ENCODE measurements at places on chromosomes 3 and 15. TPM values are rescaled to one million over a fixed set of nuclear protein-coding genes. Genes with fewer than 3 reads are reported as not detected.

DNA sequence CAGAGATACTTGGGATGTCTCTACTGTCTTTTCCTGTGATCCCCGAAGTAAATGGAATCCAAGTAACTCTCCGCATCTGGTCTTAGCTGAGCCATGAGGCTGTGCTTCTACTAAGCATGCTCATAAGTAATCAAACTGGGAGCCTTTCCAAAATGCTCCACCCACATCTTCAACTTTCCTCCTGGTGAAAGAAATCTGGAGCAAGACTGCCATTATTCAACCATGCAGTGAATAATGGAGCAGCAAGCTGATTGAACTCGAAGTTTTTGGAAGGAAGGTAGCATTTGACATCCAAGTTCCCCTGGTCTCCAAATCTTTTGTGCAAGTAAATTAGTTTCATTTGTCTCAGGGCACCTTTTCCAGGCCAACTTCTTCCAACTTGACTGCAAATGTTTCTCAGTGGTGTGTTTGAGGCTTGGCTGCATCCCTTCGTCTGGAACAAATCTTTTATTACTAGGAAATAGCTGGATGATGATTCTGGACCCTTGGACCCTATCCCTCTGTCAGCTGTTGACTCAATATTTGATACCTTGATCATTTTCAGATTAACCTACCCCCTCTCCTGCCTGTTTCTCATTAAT lies 19.4 kb downstream of the GXYLT2 start:
- H3K36me3 ChIP-seq: no peaks in the 10 kb centered on the region
- H3K4me1 ChIP-seq: no peaks in the 10 kb centered on the region
- H3K4me3 ChIP-seq: no peak overlapping the region
- DNase-seq: no peak

DNA sequence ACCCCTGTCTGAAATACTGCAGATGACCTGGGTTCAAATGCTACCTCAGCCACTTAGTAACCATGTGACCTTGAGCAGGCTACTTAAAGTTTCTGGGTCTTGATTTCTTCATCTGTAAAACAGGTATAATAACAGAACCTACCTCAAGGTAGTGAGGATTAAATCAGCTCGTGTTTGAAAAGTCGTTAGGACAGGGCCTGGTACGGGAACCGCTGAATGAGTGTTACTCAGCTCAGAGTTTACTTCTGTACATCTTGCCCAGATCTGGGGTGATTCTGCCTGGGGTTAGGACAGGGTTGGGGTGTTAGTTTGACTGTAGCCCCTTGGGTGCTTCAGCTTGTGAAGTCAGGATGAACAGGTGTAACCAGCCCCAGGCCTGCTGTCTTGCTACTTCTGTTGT lies 1.8 kb downstream of the SEMA4B start:
- no peak overlapping the region for H3K27ac ChIP-seq
- no peaks in the 10 kb centered on the region for H3K27me3 ChIP-seq
- peaks cover 45% of the 10 kb centered on the region for H3K4me1 ChIP-seq
- no peak overlapping the region for H3K4me3 ChIP-seq

GRCh38 chr3:31284776-31285175 lies 247.9 kb upstream of the STT3B start:
- H3K4me1 ChIP-seq: peaks cover 6% of the 10 kb centered on the region
- no peak overlapping the region for H3K27ac ChIP-seq
- H3K27me3 ChIP-seq: no peaks in the 10 kb centered on the region
- H3K4me3 ChIP-seq: no peak overlapping the region
- H3K36me3 ChIP-seq: no peaks in the 10 kb centered on the region
- DNase-seq: no peak

DNA sequence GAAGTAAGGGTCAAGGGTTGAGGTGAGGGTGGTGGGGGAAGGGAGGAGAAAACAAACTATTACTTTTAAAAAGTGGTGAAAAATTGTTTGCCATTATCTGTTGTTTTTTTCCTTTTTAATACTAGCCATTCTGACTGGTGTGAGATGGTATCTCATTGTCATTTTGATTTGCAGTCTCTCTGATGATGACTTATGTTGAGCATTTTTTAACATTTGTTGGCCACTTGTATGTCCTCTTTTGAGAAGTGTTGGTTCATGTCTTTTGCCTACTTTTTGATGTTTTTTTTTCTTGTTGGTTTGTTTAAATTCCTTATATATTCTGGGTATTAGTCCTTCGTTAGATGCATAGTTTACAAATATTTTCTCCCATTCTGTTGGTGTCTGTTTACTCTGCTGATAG lies 185.9 kb upstream of the ANKRD28 start:
- no peak for DNase-seq
- H3K27me3 ChIP-seq: no peaks in the 10 kb centered on the region

GRCh38 chr3:50238549-50239026 lies 2.6 kb downstream of the GNAI2 start:
- DNase-seq: peak; percentile 76
- H3K27me3 ChIP-seq: no peaks in the 10 kb centered on the region
- H3K4me1 ChIP-seq: peaks cover 37% of the 10 kb centered on the region

DNA sequence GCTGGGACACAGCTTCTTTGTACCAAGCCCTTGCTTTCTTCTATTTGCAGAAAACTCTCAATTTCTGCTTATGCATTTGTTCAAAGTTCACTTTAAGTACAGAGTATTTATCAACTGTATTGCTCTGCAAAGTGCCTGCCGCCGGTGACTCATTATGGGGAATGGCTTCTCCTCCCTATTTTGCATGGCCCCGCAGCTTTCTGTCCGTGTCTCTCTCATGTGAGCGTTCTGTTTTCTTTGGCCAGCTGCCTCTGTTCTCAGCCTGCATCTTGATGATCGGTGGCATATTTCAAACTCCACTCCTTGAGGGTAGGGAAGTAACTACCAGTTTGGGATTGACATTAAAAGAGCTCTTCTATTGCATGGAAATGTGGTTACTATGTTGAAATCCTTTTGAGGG lies 28.6 kb upstream of the ST8SIA2 start:
- no peaks in the 10 kb centered on the region for H3K36me3 ChIP-seq
- no peaks in the 10 kb centered on the region for H3K4me1 ChIP-seq
- no peak for DNase-seq
- peaks cover 3% of the 10 kb centered on the region for H3K27me3 ChIP-seq
- no peak overlapping the region for H3K27ac ChIP-seq

- no peak overlapping the region for H3K27ac ChIP-seq
- no peaks in the 10 kb centered on the region for H3K27me3 ChIP-seq
- H3K4me1 ChIP-seq: peaks cover 33% of the 10 kb centered on the region
- DNase-seq: no peak
- no peak overlapping the region for H3K4me3 ChIP-seq
These were observed 56.5 kb downstream of the HEG1 start for GRCh38 chr3:124999317-124999716.

GRCh38 chr3:87084868-87085267 lies 93.9 kb upstream of the VGLL3 start:
- H3K36me3 ChIP-seq: no peaks in the 10 kb centered on the region
- H3K27ac ChIP-seq: no peak overlapping the region
- H3K4me1 ChIP-seq: peaks cover 11% of the 10 kb centered on the region
- H3K27me3 ChIP-seq: no peaks in the 10 kb centered on the region
- H3K4me3 ChIP-seq: no peak overlapping the region
- DNase-seq: no peak

- no peak overlapping the region for H3K4me3 ChIP-seq
- H3K4me1 ChIP-seq: no peaks in the 10 kb centered on the region
- H3K27me3 ChIP-seq: no peaks in the 10 kb centered on the region
- no peak for DNase-seq
- H3K36me3 ChIP-seq: no peaks in the 10 kb centered on the region
- no peak overlapping the region for H3K27ac ChIP-seq
These were observed 13.2 kb upstream of the COL8A1 start for GRCh38 chr3:99625237-99625622.

GRCh38 chr3:123448536-123449101 lies at the start of gene ADCY5:
TSS of gene ADCY5 (minus strand) at chr3:123449090. CDS start at chr3:123448545, 545 bp downstream.
- DNase-seq: peak; percentile 36
- H3K4me3 ChIP-seq: no peak within 1 kb of the TSS
- H3K27me3 ChIP-seq: peaks cover 2% of the 10 kb centered on the region
- peaks cover 4% of the 10 kb centered on the region for H3K4me1 ChIP-seq

DNA sequence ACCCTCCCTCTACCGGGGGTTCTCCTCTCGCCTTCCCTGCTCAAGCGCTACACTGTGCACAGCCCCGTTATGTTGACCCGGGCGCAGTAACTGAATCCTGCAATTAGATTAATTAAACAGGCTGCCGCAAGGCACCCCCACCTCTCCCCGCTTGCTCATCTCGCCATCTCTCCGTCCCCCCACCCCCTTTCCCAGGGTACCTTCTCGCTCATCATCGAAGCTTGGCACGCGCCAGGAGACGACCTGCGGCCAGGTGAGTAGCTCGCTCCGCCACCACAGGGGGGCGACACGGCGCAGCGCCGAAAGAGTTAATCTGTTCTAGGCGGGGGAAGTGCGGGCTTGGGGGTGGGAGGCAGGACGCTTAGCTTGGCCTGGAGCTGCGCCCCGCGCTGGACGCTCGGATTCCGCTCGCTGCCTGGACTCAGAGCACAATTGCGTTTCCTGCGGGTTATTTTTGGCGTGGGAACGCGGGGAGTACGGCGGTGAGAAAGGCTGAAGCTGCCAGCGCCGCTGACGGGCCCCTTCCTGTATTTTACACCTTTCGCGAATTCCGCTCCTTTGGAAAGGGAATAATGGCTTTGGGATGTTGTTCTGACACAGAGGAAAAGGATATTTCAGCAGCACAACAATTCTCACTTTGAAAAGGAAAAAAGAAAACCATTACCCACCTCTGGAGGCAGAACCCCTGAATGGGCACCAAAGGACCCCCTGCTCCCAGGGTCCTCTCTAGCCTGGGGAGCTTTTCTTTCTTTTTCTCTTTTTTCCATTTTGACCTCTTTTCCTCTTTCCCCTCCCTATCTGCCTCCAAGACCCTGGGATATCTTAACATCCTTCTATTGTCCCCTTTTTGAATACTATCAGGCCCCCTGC lies 1.5 kb downstream of the DLL4 start:
- peaks cover 29% of the 10 kb centered on the region for H3K4me1 ChIP-seq
- peak overlapping the region; percentile 53 for H3K4me3 ChIP-seq
- H3K36me3 ChIP-seq: no peaks in the 10 kb centered on the region
- peak; percentile 62 for DNase-seq
- peaks cover 2% of the 10 kb centered on the region for H3K27me3 ChIP-seq

GRCh38 chr3:52339612-52340011 lies 23.5 kb downstream of the DNAH1 start:
- DNase-seq: peak; percentile 49
- H3K4me3 ChIP-seq: no peak overlapping the region
- no peaks in the 10 kb centered on the region for H3K36me3 ChIP-seq
- no peaks in the 10 kb centered on the region for H3K4me1 ChIP-seq
- H3K27me3 ChIP-seq: no peaks in the 10 kb centered on the region
- no peak overlapping the region for H3K27ac ChIP-seq

DNA sequence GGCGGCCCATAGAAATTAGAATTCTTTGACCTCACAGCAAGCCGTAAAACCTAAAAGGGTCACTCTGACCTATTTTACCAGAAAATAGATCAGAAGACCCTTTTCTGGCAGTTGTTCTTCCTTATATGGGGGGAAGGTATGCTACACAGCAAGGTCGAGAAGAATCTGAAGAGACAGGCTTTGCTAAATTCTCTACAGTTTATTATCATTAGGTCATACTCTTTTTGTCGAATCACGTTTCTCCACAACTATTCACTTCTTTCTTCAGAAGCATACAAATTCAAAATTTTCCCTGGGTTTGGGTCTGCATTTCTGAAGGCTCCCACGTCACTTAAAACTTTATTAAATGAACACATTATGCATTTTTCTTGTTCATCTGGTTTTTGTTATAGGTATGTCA lies 229.5 kb upstream of the GRM7 start:
- H3K27ac ChIP-seq: no peak overlapping the region
- H3K36me3 ChIP-seq: no peaks in the 10 kb centered on the region
- no peaks in the 10 kb centered on the region for H3K27me3 ChIP-seq
- no peaks in the 10 kb centered on the region for H3K4me1 ChIP-seq
- no peak for DNase-seq

GRCh38 chr15:98812716-98813446 lies 164.5 kb downstream of the IGF1R start:
- no peak for DNase-seq
- H3K4me1 ChIP-seq: no peaks in the 10 kb centered on the region
- H3K36me3 ChIP-seq: no peaks in the 10 kb centered on the region
- H3K27me3 ChIP-seq: no peaks in the 10 kb centered on the region
- H3K4me3 ChIP-seq: no peak overlapping the region

DNA sequence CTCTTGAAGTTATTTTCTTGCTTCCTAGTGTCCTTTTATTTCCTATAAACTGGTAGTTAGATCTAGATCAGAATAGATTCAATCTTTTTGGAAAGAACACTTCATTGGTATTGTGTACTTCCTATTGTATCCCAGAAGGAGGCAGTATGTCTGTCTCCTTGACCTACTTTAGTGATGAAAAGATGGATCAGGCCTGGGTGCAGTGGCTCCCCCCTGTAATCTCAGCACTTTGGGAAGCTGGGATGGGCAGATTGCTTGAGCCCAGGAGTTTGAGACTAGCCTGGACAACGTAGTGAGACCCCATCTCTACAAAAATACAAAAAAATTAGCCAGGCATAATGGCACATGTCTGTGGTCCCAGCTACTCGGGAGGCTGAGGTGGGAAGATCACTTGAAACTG lies 12.0 kb downstream of the BSN start:
- H3K4me3 ChIP-seq: no peak overlapping the region
- DNase-seq: no peak
- no peaks in the 10 kb centered on the region for H3K27me3 ChIP-seq
- H3K4me1 ChIP-seq: peaks cover 9% of the 10 kb centered on the region
- no peaks in the 10 kb centered on the region for H3K36me3 ChIP-seq

- peak overlapping the region; percentile 45 for H3K27ac ChIP-seq
- no peaks in the 10 kb centered on the region for H3K36me3 ChIP-seq
- H3K4me1 ChIP-seq: peaks cover 3% of the 10 kb centered on the region
- no peak for DNase-seq
These were observed 33.3 kb downstream of the TM4SF18 start for GRCh38 chr3:149299938-149300801.

GRCh38 chr15:95202569-95203349 lies 971.4 kb downstream of the MCTP2 start:
- no peak overlapping the region for H3K27ac ChIP-seq
- no peak overlapping the region for H3K4me3 ChIP-seq
- H3K36me3 ChIP-seq: no peaks in the 10 kb centered on the region
- no peak for DNase-seq
- no peaks in the 10 kb centered on the region for H3K4me1 ChIP-seq

Gene C3orf62
- 3.1 TPM for total RNA-seq

Gene CPNE9
- total RNA-seq: not detected

Gene DUOXA1
- total RNA-seq: not detected

Gene PLEKHO2
- total RNA-seq: 11.3 TPM

Gene IL17RC
- 15.4 TPM for total RNA-seq

Gene MKRN3
- total RNA-seq: not detected

Gene HTR3E
- total RNA-seq: not detected

Gene NEK10
- total RNA-seq: 0.70 TPM

Gene THAP10
- total RNA-seq: 0.42 TPM

Gene RBPMS2
- 0.50 TPM for total RNA-seq
